GM12865 (cell line): ENCODE measurements at places on chromosomes 5 and 9.

GRCh38 chr5:136054142-136055019 lies 25.6 kb downstream of the TGFBI start:
- no peak for DNase-seq

DNA sequence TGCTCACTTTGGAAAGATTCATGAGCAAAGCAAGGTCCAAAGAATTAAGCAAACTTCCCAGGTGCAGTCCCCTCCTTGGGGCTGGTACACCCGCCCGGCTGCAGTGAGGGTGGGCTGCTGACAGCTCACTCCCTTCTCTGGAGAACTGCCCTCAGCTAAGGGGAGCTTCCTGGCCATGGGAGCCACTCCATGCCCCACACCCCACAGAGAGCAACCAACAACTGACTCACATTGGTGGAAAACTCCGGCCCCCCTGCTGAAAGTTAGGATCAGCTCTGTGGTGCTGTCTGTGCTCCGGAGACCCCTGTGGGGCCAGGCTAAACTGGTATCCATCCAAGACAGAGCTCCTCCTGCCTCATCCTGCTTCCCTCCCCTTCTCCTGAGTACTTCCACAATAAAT lies 223.0 kb downstream of the GABBR2 start:
- DNase-seq, result no peak

GRCh38 chr5:116702776-116703175 lies 128.2 kb upstream of the SEMA6A start:
- DNase-seq, result peak; percentile 53

DNA sequence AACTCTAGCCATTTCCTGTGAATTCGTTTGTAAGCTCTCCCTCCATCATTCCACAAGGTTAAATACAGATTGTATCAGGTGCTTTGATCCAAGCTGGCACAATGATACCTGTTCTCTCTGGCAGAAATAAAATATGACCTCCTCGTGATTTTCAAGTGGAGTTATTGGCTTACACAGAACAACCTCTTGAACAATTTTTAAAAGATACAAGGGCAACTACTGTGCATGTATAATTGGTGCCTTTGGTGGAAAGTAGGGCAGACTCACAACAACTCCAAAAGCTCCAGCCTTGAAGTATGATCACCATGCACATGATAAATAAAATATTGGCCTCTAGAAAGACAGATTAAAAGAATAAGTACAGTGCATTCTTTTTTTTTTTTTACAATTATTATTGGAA lies 106.0 kb downstream of the SEMA6A start:
- DNase-seq, result no peak

DNA sequence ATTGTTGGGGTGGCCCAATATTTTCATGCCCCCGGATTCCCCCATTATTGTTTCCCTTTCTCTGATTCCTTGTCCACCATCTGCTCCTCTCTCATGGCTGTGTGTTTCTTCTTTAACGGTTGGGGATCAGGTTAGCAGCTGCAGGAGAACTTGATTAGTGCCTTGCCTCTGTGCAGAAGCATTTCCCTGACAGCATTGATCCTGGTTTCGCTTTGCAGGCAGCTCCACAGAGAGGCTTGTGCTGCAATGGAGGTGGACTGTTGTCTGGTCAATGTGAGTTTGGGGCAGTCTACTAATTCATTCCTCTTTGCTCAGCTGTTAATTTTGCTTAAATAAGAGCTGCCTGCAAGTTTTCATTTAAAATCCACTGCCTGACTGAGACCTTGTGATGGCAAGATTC lies 32.5 kb upstream of the SSBP2 start:
- DNase-seq, result no peak

DNA sequence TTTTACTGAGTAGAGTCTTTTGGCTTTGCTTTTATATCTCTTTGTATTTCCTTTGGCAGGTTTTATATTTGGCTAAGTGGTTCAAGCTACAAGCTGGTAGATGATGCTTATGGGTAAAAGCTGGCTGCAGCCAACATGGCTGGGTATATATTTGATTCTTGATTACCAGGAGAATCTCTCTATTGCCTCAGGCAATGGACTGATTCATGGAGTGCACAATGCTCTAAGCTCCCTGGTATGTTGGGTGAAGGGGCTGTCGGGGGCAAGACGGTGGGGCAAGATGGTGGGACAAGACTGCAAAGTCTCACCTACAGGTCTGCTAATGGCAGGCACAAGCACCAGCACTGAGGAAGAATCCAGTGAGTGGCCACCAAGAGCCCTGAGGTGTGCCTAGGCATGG lies 366.6 kb downstream of the DMAC1 start:
- DNase-seq, result no peak

DNA sequence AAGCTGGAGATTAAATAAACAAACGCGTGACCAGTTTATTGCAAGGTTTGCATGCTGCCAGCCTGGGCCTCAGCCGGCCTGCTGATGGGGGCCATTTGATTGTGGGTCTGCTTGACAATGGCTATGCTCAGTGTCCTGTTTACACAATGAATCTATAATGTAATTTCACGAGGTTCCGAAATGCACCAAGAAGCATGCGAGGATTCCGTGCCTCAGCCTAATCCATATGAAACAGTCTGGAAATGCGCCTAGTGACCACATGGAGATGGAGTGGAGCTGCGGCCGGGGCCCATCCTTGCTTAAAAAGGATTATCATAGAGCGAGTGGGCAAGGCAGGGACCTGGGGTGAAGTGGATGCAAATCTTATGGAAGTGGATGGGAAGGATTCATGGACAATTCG lies 382.4 kb downstream of the CDK5RAP2 start:
- DNase-seq, result no peak

DNA sequence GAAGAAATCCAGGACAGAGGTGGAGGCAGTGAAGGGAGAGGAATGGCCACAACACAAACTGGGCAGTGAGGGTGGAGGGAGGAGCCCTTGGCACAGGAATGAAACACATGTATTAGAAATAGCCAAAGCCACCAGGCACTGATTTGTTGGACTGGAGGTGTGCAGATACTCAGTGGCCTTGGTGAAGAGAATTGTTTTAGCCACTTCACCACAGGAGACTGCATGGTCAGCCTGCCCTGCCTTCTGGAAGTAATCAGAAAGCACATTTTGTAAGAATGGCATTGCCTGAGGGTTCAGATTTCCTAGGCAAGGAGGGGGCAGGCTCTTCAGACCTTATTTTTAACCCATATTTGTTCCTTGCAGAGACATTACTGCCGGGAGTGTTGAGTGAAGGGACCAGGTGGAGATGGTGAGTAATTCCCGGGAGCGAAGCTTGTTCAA lies 2.2 kb downstream of the SGCD start:
- no peak for DNase-seq

GRCh38 chr9:7144265-7145046 lies 386.7 kb downstream of the KDM4C start:
- DNase-seq, result no peak

- DNase-seq, result no peak
Measured at GRCh38 chr9:8871796-8872445, 1072.3 kb upstream of the DMAC1 start.

- no peak for DNase-seq
Measured at GRCh38 chr5:140611020-140611521, 21.9 kb downstream of the CD14 start.

DNA sequence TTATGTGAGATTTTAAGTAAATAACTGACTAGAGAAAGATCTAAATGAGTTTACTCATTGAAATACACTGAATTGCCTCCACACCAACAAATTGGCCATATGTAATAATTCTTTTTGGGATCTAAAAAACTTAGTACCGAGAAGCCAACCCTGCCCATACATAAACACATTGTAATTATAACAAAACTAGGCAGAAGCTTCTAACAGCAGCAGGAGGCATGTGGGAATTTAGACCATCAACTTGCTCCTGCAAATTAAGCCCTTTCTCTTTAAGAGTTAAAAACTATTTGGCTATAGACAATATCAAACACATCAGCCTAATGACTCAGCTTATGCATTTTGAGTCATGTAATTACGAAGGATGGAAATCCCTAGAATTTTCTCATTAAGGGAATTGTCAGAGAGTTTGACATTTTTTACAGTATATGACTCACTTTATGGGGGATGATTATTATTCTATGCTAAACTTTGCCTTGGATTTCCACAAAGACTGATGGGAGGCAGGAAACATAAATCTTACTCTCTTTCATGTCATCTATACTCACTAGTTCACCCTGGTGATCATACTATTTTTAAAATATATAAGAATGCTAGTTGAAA lies 1.0 kb downstream of the IL7R start:
- no peak for DNase-seq

DNA sequence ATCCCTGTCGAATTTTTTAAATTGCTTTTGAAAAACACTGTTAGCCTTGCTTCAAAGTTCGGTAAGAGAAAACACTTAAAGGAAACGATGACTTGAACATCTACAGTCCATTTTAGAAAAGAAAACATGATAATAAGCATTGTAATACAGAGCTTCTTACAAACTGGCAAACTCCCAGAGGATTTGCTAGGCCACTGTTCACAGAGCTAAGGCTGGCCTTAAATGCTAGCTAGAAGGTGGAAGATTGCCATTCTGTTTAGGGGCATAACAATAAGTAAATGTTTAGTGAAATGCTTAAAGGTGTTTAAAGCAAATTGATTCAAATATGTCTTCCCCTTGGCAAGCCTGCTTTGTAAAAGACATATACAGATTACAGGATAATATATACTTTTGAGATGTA lies 169.6 kb downstream of the TLE4 start:
- no peak for DNase-seq

- peak; percentile 69 for DNase-seq
Measured at GRCh38 chr9:107883496-107884124, 394.0 kb upstream of the KLF4 start.

DNA sequence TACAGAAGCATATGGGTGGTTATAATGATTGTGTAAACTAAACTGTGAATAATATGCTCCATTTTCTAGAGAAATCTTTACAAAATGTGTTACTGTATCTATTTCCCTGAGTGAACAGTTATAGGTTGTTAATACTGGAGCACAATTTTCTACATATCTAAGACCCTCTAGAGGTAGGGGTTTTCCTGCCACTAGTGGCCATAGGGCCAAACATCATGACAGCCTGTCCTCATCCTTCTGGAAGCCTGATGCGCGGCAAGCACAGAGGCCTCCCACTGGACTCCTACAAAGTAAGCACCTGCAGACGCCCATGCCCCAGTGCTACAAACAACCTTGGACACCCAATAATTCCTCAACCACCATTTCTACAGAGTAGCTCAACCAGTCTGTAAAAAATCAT lies 1.9 kb upstream of the SNX18 start:
- no peak for DNase-seq

DNA sequence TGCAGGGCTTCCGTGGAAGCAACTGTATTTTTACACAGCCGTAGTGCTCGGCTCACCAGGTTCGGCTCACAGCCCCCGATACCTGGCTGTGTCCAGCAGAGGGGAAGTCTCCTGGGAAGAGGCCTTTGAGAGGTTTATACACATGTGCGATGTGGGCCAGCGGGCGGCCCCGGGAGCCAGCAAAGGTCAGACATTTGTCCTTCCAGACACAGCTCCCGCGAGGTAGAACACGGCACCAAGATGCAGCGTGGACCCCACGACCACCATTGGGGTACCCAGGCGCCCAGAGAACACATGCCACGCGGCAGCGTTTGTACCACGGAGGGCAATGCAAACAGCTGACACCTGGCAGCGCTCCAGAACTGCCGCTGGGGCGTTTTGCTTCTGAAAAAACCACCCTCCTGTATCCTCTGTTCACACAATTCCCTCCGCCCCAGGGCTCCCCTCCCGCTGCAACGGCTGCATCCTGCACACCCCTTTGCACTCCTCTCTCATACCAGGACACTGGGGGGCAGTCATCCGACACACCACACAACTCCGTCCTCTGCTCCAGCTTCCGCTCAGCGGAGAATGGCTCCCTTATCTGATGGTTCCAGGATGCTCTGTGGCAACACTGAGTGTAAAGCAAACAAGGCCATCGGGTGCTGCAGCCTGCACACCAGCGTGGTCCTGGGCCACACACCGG lies 235.3 kb downstream of the SYK start:
- DNase-seq, result peak; percentile 48

DNA sequence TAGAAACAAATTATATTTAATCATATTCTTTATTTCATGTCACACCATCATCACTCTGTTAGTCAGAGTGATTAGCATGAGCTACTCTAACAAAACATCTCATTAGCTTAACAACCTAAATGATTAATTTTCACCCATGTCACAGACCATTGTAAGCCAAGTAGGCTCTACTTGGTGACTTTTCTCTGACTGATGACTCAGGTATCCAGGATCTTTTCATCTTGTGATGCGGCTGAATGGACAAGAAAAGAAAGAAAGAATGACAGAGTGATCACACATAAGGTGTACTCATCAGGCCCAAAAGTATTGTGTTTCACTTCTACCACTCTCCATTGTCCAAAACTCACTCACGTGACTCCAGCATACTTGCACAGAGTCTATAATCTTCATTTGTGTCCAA lies 299.3 kb downstream of the ANXA1 start:
- DNase-seq, result no peak

- DNase-seq, result no peak
Measured at GRCh38 chr9:88965473-88965872, 25.8 kb upstream of the S1PR3 start.

GRCh38 chr5:106454651-106455415 lies 1215.9 kb downstream of the EFNA5 start:
- peak; percentile 47 for DNase-seq

DNA sequence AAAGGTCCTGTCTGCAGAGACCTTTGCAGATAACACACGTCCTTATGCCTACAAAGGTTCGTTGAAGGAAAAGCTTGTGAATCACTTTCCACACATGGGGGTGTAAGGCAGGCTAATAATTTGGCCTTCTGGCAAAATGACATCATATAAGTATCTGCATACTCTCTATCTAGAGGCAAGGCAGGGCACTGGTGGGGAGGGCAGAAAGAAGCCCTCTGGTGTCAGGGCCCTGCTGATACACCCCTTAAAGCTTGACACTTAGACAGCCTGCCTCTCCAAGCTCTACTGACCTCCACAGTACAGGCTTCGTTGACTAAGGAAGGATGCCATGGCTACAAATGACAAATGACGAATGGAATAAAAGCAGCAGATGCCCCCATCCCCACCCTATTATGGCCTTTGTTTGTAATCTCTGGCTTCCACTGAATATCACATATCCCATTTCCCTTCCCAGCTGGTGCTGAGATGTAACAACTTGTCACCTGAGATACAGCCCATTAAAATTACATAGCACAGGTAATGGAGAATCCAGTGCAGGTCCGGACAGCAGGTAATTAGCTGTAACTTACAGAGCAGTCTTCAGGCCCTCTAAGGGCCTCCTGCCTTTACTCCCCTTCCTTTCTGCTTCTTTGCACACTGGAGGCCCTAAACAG lies 76.9 kb upstream of the IFNK start:
- DNase-seq, result no peak

GRCh38 chr5:74415695-74416102 lies 224.8 kb downstream of the ENC1 start:
- no peak for DNase-seq

DNA sequence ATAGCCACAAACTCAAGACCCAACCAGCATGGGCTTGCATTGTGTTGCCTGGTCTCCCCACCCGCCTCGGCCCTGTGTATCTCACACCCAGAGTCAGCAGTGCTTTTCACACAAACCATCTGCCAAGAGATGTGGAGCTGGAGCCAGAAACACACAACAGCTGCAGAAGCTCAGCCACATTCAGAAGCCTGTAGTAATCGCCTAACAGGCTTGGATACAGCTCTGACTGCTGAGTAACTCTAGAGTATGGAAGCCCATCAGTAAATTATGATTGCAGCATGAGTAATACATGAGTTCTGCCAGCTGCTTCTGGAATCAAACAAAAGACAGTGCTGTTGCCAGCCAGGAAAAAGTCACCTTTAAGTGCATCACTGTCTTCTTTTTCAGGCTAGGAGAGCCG lies 16.0 kb downstream of the TEK start:
- DNase-seq, result no peak
